K562 (cell line): ENCODE measurements at places on chromosomes 5 and 9. TPM values are rescaled to one million over a fixed set of nuclear protein-coding genes. Genes with fewer than 3 reads are reported as not detected.

The CD14 gene
- total RNA-seq: 0.31 and 0.47 TPM in 2 replicates

The POU5F2 gene
- 0.20 TPM in 2 replicates for total RNA-seq

The CERCAM gene
- 22.2 and 24.0 TPM in 2 replicates for total RNA-seq

The ZNF300 gene
- 7.6 and 8.1 TPM in 2 replicates for total RNA-seq

The KLF4 gene
- total RNA-seq: 0.95 and 1.0 TPM in 2 replicates

The NR4A3 gene
- total RNA-seq: 0.07 TPM in 1 of 2 replicates, not detected in the other

The PCDHB14 gene
- total RNA-seq: not detected in 2 replicates

The PPIC gene
- 2.5 and 3.4 TPM in 2 replicates for total RNA-seq

GRCh38 chr9:6676254-6676921, 30.9 kb upstream of the GLDC start:
- H3K4me3 ChIP-seq: no peak overlapping the region
- DNase-seq: no peak
- no peaks in the 10 kb centered on the region for H3K27me3 ChIP-seq

GRCh38 chr9:20255052-20255451, 367.2 kb downstream of the MLLT3 start:
- H3K4me1 ChIP-seq: no peaks in the 10 kb centered on the region
- no peak overlapping the region for H3K27ac ChIP-seq
- no peaks in the 10 kb centered on the region for H3K36me3 ChIP-seq
- no peak for DNase-seq

DNA sequence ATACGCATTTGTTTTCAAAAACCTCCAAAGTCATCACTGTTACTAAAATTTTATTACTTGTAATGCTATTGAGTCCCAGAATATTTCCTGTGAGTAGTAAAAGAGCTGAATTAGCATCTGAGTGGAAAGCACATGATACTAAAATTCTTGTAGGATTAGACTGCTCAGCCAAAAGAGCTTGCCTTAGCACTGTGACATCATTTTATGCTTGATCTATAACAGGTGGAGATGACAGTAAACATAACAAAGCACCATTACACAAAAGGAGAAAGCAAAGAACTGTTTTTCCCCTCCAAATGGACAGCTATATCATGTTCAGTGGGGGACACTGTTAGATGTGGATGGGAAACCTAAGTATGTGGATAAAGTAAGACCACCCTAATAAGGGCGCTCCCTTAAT, 5.8 kb upstream of the JAK2 start:
- H3K27me3 ChIP-seq: no peaks in the 10 kb centered on the region
- H3K4me3 ChIP-seq: no peak overlapping the region
- peaks cover 1% of the 10 kb centered on the region for H3K4me1 ChIP-seq

- H3K27ac ChIP-seq: no peak overlapping the region
- no peaks in the 10 kb centered on the region for H3K36me3 ChIP-seq
- no peak overlapping the region for H3K4me3 ChIP-seq
- DNase-seq: no peak
- H3K4me1 ChIP-seq: no peaks in the 10 kb centered on the region
Measured at GRCh38 chr9:124267271-124267807, 9.6 kb downstream of the NEK6 start.

DNA sequence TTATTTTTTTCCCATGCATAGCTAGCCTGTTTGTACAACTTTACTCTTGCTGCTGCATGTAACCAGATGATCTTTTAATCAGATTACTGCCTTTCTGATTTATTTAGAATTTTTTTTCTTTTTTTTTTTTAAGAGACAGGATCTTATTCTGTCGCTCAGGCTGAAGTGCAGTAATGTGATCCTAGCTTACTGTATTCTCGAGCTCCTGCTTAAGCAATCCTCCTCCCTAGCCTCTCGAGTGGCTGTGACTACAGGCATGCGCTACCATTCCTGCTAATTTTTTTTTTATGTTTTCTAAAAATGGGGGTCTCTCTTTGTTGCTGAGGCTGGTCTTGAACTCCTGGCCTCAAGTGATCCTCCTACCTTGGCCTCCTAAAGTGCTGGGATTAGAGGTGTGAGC, 9.6 kb downstream of the DCP2 start:
- no peaks in the 10 kb centered on the region; the same call in 1 of the 2 replicates for H3K4me1 ChIP-seq
- H3K27me3 ChIP-seq: no peaks in the 10 kb centered on the region
- no peak overlapping the region for H3K4me3 ChIP-seq
- no peak for DNase-seq

DNA sequence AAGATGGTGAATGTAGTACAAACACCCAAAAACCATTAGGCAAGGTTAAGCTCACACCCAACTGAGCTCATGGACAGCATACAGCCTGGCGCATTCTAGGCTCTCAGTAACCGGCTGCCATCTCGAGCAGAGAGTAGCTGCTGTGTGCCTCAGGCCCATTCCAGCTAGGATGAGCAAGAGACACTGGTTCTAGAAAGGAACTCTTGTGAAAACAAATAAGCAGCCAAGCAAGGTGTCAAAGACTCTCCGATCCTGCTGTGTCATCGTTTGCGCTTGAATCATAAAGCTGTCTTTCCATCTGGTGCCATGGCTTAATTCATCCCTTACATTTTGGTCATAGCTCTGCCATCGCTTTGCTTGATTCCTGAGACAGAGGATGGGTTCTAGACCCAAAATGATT, 135.4 kb upstream of the MSX2 start:
- no peak for DNase-seq
- no peaks in the 10 kb centered on the region for H3K36me3 ChIP-seq
- H3K27me3 ChIP-seq: peaks cover 4% of the 10 kb centered on the region; the same call in 1 of the 2 replicates

DNA sequence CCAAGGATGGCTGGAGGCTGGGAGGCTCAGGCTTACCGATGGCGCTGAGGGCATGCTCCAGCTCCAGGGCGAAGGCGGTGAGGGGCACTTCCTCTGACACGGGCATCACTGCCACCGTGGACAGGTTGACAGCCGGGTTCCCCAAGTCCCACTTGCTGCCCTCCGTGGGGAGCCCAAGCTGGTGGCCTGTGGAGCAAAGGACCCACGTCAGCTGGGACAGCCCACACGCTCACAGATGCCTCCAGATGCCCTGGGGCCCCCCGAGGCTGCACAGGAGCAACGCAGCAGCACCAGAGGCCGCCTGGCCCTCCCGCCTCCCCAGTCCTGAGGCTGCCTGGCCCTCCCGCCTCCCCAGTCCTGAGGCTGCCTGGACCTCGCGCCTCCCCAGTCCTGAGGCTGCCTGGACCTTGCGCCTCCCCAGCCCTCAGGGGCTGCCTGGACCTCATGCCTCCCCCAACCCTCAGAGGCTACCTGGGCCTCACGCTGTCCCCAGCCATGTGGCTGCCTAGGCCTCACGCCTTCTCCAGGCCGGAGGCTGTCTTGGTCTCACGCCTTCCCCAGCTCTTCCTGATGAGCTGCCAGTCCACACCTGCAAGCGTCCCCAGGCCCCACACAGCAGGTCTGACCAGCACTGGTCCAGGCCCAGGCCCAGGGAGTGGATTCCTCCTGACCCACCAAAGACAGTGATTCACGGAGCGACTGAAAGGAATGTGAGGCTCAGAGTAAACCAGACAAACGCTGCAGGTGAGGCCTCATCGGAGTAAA, 25.6 kb upstream of the NSMF start:
- H3K36me3 ChIP-seq: no peaks in the 10 kb centered on the region
- DNase-seq: no peak
- no peaks in the 10 kb centered on the region for H3K27me3 ChIP-seq
- no peak overlapping the region for H3K4me3 ChIP-seq

DNA sequence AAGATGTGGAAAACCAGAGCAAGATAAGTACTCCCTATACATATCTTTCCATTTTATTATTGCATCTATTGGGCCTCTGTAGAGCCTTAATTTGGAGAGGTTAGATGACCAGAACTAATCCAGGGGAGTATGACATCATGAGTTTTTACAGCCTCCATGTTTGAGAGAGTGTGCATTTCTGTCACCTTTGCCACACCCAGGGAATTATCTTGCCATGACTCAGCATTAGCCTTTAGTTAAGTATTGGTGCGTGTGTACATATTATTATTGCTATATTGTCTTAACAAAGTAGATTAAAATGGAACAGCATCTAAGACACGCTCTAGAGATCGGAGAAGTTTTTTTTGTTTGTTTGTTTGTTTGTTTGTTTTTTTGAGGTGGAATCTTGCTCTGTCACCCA, 27.6 kb downstream of the DIMT1 start:
- no peaks in the 10 kb centered on the region for H3K27me3 ChIP-seq
- peaks cover 87% of the 10 kb centered on the region for H3K36me3 ChIP-seq
- peaks cover 9% of the 10 kb centered on the region for H3K4me1 ChIP-seq
- H3K27ac ChIP-seq: peak overlapping the region; percentile 39; the same call in 2 of the 3 replicates
- no peak overlapping the region for H3K4me3 ChIP-seq

- no peak overlapping the region for H3K27ac ChIP-seq
- H3K4me1 ChIP-seq: peaks cover 8% of the 10 kb centered on the region; the same call in 1 of the 3 replicates
- peaks cover 2% of the 10 kb centered on the region; the same call in 1 of the 3 replicates for H3K36me3 ChIP-seq
- no peak for DNase-seq
- no peaks in the 10 kb centered on the region for H3K27me3 ChIP-seq
Measured at GRCh38 chr9:87529671-87530070, 32.0 kb downstream of the DAPK1 start.

DNA sequence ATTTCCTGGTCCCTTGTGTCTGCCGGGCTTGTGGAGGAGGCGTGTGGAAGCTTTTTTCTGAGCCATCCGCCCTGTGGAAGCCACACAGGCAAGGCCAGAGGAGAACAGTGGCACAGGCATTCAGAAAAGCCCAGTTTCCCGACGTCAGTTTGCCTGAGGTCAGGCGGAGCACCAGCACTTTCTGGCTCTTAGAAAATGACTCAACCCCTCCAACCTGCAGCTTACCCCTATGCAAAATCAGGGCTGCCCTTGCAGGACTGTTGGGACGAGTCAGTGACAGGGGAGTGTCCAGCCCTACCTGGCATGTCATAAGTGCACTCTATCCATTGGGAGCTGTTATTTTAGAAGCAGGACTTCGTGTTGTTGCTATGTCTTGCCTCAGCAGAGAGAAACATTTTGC, 216.0 kb downstream of the NR3C1 start:
- no peaks in the 10 kb centered on the region for H3K36me3 ChIP-seq
- H3K27me3 ChIP-seq: no peaks in the 10 kb centered on the region
- H3K4me1 ChIP-seq: no peaks in the 10 kb centered on the region; the same call in 1 of the 2 replicates
- H3K27ac ChIP-seq: no peak overlapping the region
- no peak overlapping the region for H3K4me3 ChIP-seq

DNA sequence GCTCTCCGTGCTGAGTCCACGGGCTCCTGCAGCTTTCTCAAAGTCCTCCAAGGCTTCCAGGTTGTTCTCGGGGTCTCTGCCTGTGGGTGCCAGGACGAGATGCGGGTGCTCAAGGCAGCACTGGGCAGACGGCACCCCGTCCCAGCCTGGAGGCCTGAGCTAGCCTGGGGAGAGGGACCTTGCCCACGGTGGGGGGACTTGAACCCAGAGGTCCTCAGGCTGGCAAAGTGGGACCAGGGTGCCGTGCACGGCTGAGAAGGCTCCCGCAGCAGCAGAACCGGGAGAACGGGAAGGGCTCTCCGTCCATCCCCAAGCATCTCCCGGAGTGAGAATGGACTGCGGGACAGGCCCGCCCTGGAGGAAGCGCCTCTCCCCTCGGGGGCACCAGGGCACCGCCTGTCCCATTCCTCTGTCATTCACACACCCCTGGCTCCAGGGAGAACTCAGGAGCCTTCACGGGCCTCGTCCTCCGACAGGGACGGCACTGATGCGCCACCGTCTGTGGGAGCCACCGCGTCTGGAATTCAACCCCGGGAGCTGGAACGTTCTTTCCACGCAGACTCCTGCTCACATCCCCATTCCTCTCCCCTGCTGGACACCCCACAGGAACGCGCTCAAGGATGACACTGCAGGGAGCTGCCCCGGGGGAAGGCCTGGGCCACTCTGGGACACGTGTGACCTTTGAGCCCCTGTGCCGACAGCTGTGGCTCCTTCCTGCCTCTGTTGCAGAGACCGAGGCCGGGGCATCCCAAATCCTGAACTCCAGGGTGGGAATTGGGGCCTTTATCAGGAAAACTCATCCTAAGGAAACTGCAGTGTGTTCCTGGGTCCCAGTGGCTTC, 16.3 kb upstream of the OBP2B start:
- H3K36me3 ChIP-seq: no peaks in the 10 kb centered on the region
- peaks cover 12% of the 10 kb centered on the region; the same call in 2 of the 3 replicates for H3K27me3 ChIP-seq
- no peak overlapping the region for H3K4me3 ChIP-seq
- H3K27ac ChIP-seq: no peak overlapping the region

DNA sequence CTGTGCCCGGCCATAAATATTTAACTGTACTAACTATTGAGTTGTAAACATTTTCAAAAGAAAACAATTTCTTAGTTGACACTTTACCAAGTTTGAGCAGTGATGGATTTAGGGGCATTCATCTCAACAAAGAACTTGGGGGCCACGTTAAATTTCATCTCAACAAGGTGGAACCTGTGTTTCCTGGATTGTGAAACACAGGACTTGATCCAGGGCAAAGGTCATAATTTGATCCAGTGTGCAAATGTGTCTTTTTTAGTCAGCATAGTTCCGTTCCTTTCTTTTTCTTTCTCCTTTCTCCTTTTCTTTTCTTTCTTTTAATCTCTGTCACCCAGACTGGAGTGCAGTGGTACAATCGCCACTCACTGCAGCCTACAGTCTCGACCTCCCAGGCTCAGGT, 3.1 kb downstream of the GFRA3 start:
- DNase-seq: no peak

- no peaks in the 10 kb centered on the region for H3K4me1 ChIP-seq
- no peak overlapping the region for H3K4me3 ChIP-seq
- no peaks in the 10 kb centered on the region for H3K36me3 ChIP-seq
- no peaks in the 10 kb centered on the region for H3K27me3 ChIP-seq
Measured at GRCh38 chr5:99879791-99880511, 655.2 kb upstream of the FAM174A start.

GRCh38 chr5:175418251-175418650, 25.7 kb downstream of the DRD1 start:
- no peak for DNase-seq
- H3K4me1 ChIP-seq: no peaks in the 10 kb centered on the region
- H3K36me3 ChIP-seq: no peaks in the 10 kb centered on the region

DNA sequence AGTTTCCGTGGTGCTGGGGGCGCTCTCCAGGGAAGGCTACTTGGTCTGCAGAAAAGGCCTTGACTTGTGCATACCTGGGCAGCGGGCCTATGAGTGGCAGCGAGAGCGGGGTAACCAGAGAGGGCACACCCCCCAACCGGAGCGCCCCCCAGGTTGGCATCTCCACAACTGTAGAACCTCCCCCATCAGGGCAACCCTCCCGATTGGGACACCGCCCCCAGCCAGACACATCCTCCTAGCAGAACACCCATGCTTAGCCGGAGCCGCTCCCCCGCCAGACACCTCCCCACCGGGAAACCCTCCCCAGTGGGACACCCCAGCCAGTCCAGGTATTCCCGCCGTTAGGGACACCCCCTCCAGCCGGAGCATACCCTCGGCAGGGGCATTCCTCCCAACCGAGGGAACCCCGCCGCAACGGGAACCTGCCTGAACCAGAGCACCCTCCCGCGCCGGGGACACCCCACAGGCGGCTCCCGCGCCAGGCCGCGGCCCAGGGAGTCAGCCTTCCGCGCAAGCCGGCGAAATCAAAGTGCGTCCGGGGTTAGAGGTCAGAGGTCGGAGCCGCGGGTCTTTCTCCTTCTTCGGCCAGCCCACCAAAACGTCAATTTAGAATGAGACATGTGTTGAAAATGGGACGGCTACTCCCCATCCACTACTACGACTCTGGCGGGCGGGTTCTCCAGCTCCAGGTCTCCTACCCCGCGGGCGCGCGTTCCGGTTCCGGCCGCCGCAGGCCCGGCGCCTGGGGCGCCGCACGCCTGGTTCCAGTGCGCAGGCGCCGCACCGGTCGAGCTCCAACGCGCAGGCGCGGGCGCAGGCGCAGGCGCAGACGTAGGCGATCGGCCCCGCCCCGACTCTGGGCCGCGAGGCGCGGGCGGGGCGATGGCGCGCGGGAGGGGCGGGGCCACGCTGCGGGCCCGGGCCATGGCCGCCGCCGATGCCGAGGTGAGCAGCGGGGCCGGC, at the start of gene EHMT1:
EHMT1 (plus strand) TSS at position 901 of the 963 bp plus-strand sequence; CDS start at position 925, 24 bp downstream.
- peak; percentile 96 for DNase-seq
- H3K27ac ChIP-seq: peak within 1 kb of the TSS; percentile 91
- H3K27me3 ChIP-seq: no peaks in the 10 kb centered on the region
- H3K4me1 ChIP-seq: peaks cover 29% of the 10 kb centered on the region
- peaks cover 63% of the 10 kb centered on the region for H3K36me3 ChIP-seq
- peak within 1 kb of the TSS; percentile 75 for H3K4me3 ChIP-seq
